Activated effector memory CD4-positive, alpha-beta T cell treated with Interleukin-2 at 50 U/mL for 16 hours (primary cell): ENCODE measurements at places on chromosomes 7 and 10.

DNA sequence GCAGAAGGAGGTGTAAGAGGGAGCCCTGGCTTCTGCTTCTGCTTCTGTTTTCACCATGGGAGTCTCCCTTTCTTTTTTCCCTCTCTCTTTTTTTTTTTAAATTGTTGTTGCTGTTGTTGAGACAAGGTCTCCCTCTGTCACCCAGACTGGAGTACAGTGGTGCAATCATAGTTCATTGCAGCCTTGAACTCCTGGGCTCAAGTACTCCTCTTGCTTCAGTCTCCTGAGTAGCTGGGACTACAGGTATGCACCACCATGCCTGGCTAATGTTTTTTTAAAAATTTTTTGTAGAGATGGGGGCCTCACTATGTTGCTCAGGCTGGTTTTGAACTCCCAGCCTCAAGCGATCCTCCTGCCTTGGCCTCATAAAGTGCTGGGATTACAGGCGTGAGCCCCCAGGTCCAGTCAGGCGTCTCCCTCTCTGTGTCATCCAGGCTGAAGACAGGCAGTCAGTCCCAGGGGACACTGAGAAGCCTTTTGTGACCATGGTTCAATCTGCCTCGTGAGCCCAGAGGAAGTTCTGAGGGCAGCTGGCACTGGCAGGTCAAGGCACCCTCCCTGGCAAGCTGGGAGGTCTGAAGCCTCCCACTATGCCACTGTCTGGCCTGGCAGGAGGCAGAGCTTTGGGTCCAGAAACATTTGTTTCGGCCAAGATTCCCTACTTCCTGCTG lies 33.6 kb upstream of the NPFFR1 start:
- DNase-seq = no peak

DNA sequence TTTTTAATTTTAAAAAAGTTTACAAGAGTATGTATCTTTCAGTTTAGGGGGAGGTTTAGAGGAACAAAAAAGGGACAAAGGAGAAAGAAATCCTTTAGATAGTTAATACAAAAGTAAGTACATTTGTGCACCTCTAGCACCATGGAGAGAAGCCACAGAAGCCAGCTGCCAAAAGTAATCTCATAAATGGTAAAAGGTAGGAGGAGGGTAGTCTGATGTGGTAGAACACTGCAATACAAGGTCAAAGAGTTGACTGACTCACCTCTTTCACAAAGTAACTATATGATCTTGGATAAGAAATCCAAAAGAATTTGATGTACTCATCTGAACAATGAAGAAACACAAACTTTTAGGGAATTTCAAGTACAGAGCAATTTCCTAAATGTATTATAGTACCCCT lies 68.1 kb downstream of the CNOT4 start:
- DNase-seq = no peak

GRCh38 chr7:96674565-96674964 lies 35.1 kb downstream of the SEM1 start:
- no peak for DNase-seq

DNA sequence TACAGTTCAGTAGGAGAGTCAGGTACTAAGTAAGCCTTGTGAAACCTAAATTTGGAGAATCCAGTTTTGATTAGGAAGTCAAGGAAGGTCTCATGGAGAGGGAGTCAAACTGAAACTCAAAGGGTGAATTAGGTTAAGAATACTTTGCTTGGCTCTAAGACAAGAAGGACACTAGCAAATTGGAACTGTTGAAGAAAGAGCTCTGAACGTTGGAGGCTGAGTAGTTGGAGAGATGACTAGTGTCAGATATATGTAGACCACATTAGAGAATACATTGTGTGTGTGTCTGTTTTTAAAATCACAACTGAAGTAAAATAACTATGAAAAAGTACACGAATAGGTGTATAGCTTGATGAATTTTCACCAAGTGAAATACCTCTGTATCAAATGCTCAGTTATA lies 6.3 kb downstream of the VPS26A start:
- DNase-seq = no peak

DNA sequence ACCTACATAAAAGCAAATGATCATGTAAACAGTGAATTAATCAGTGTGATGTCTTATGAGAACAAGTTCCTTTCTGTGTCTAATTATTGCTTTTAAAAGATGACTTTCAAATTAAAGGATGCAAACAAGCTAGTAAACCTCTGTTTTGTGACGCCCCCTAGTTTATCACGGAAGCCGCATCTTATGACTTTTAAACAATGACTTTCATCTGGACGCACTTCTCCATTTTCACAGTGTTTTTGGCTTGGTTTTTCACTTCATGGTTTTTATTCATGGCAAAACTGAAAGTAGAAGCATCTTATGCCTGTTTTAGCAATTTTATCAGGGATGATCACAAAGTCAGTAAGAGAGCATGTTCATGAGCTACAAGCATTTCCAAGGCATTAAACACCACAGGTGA lies 35.0 kb downstream of the ITGA8 start:
- DNase-seq = no peak

DNA sequence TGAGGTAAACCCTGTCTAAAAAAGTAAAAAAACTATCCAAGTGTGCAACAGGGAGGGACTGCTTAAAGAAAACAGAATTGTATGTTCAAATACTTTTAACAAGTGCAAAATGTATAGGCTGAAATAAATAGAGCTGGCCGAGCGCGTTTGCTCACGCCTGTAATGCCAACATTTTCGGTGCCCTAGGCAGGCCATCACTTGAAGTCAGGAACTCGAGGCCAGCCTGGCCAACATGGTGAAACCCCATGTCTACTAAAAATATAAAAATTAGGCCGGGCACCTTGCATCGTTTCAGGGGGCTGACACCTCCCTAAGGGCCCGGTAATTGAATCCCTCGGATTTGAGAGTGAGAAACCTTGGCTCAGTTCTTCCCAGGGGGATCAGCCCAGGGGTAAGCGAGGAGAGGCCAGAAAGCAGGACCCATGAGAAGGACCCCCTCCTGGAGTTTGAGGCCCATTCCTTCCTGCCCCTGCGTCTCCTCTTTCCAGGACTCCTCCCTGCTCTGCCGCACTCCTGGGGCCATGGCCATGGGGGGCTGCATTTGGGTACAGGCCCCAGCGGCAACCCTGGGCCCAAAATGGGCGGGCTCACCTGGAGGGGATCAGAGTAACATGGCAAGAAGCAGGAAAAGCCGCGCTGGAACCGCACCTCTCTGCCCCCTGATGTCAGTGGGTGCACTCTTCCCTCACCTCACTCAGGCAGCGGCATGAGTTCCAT lies 75.5 kb upstream of the TMEM248 start:
- no peak for DNase-seq

DNA sequence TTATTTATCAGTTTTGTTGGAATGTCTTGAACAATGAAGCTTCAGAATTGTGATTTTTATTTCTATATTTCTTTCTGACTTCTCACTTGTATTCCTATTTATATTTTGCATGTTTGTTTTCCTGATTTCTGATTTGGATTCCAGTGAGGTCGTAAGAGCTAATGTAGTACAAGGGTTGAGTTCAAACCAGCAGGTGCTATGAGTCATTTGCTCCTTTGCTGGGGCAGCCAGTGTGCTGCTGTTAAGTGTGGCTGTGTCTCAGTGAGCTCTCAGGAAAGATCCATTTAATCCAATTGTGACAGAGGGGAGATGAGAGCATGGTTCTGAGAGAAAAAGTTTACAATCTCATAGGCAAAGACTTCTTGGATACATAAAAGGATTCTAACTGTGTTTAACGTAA lies 48.6 kb downstream of the MCU start:
- no peak for DNase-seq

DNA sequence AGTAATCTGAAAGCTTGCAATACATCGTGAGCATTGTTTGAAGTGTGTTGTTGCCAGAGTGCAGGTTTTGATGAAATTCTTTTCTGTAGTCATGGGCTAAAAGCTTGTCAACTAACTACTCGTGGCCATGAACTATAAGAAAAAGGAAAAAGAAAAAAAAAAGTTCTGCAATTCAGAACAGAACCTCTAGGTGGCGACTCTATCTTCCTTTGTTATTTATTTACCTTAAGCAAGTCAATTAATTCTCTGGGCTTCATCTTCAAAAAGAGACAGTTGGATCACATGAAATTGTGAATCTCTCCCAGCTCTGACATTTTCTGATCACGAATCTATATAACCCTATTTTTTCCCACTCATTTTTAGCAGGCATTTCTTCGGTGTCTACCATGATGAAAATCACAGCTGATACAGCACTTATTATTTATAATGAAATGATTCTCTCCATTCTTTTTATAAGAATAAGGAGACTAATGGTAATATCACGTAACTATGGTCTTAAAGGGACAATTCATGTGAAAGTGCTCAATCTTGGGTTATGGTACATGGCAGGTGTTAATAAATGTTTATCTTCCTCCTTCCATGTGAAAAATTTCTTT lies 18.8 kb downstream of the TMEM196 start:
- no peak for DNase-seq

DNA sequence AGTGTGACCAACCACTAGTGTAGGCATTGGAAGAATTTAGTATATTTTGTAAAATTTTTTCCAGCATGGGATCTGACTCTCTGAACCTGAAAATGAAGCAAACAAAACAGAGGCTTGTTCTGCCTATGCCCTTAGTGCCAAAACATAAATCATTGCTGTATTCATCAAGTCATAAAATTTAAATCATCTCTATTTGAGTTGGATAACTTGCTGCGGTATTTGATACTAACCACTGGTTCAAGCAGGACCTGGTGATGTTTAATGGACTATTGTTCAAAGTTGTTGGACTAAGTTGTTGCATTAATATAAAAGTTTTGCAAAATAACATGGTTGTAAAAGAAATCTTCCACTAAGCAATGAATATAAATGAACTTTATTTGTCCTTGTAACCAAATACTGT lies 19.8 kb upstream of the RPA3 start:
- DNase-seq = no peak

- no peak for DNase-seq
Measured at GRCh38 chr7:42381161-42381560, 144.2 kb upstream of the GLI3 start.

- no peak for DNase-seq
Measured at GRCh38 chr7:42372479-42372878, 135.5 kb upstream of the GLI3 start.

GRCh38 chr7:77456696-77457095 lies 40.5 kb upstream of the GSAP start:
- no peak for DNase-seq

DNA sequence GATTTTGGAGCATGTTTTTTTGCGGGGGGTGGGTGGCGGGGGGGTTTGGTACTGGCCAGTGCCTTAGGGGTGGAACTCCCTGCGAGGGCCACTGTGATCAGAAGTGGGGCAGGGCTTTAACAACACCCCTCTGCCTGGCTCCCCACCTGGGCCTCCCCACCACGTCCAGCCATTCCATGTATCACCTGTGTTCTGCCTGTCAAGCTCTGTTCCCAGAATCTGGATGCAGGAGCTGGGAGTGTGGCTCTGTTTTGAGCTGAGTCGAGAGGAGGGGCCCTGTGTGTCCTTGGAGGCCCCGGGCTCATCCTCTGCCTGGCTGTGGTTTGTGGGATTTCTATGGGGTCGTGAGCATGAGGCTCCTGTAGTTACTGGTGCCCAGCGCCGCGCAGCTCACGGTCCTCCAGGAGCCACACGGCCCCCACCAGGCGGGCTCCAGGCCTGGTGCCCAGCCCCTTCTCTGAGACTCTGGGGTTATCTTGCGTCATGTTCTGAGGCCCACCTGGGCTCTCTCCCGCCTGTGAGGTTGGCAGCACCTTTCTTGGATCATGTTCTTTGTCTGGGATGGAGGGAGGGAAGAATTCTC lies 29.6 kb downstream of the PFKFB3 start:
- DNase-seq = no peak

DNA sequence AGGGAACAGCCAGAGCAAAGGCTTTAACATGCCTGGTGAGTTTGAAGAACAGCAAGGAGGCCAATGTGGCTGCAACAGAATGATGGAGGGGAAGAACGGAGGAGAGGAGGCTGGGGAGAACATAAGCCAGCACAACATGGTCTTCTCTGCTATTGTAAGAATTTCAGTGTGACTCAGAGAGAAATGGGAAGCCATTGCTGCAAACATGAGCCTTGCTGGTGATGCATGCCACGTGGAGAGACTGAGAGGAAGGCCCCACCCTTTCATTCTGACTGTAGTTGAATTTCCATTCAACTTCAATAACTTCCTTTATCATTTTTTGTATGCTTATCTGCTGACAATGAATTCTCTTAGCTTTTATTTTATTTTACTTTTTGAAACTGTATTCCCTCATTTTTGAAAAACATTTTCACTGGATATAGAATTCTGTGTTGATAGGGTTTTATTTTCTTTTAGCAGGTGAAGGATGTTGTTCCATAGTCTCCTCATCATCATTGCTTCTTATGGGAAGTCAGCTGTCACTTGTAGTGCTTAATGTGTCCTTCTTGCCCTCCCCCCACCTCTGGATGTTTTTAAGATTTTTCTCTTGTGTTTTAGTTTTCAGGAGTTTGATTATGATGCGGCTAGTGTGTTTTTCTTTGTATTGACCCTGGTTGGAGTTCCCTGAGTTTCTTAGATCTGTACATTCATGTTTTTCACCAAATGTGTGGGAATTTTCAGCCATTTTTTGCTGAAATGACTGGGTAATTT lies 46.4 kb upstream of the LEP start:
- DNase-seq = no peak

DNA sequence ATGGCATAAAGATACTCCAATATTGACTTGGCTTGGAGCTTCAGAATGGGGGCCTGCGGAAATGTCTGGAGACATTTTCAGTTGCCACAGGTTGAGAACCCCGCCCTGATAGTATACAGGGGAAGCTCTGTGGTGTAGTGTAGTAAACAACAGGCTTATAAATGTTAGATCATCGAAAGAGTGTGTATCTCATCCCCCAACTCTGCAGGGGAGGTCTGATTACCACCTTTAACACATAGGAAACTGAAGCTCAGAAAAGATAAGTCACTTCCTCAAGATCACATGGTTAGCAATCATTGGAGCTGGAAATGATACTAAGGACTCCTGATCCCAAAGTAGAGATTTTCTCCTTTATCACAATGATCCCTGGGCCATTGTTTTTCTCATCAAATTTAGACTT lies 144.5 kb upstream of the BMPER start:
- DNase-seq = no peak

DNA sequence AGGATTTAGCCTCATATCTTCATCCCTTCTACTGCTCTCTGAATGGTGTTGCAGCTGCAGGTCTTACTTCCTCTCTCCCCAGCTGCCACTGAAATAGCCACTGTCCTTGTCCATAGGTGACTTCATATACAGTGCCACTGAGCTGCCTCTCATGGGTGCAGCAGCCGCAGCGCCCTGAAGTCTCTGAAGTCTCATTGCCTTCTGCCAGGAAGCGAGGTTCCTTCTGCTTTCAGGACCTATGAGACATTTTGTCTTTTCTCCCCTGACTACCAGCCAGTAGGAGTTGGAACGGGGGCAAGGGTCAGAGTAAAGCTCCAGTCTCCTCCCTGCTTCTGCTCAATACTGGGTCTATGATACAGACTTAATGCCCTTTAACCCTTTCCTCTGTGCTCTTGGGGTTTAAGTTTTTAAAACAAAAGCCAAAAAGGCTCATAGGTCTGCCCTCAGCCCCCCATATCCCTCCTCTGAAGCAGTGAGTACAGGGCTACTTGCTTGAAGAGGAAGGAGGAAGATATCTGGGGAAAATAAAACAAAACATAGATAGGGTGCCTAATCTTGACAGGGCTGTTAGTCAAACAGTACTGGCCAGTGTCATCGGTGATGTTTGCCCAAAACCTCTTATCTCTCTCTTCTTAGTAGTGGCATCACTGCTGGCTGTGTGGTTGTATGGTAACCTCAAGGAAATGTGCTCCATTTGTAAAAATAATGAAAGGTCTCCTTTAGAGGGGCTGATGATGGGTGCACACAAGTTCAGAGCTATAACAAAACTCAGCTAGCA lies 7.1 kb downstream of the PLCE1 start:
- DNase-seq = no peak
